ENCODE measurements at places on chromosomes 11 and 22.

DNA sequence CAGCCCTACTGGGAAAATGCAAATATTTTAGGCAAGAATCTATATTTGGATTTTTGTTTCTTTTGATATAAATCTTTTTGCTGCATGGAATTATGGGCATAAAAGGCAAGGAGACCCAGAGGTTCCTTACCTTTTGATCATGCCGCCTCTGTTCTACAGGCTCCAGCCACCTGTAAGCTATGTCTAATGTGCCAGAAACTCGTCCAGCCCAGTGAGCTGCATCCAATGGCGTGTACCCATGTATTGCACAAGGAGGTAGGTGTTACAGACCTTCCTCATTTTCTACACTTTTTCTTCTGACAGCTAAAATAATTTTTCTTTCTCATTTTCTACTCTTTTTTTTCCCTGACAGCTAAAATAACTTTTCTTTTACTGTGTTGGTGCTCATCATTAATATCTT lies 8.2 kb upstream of the BACE1-AS start:
- no peak for DNase-seq

GRCh38 chr11:82043316-82043715 lies 690.3 kb downstream of the FAM181B start:
- no peak for DNase-seq

DNA sequence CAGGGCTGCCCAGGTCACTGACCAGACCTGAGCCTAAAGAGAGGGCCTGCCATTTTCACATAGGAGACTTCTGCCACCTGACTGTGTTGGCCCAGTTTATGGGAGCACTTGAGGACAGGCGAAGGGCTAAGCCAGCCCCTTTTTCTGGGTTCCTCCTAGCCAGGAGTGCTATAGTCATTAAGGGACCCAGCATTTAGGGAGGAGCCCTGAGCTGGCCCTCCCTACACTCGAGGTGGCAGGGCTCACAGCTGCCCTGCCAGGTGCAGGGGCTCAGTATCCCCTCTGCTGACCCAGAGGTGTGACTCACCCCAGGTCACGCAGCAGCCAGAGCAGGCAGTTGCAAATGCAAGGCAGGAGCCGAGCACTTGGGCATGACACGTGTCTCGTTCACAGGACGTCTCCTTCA lies 86.3 kb upstream of the CRYBB3 start:
- no peak for DNase-seq

- DNase-seq: peak; percentile 28
Observed at GRCh38 chr22:23149743-23150238, 4.5 kb downstream of the RAB36 start.

GRCh38 chr11:64056213-64056785 lies 20.6 kb downstream of the FLRT1 start:
- peak; percentile 68 for DNase-seq

- no peak for DNase-seq
Observed at GRCh38 chr22:45885171-45885840, 91.7 kb downstream of the WNT7B start.

- no peak for DNase-seq
Observed at GRCh38 chr11:12430954-12431595, 53.7 kb downstream of the PARVA start.

DNA sequence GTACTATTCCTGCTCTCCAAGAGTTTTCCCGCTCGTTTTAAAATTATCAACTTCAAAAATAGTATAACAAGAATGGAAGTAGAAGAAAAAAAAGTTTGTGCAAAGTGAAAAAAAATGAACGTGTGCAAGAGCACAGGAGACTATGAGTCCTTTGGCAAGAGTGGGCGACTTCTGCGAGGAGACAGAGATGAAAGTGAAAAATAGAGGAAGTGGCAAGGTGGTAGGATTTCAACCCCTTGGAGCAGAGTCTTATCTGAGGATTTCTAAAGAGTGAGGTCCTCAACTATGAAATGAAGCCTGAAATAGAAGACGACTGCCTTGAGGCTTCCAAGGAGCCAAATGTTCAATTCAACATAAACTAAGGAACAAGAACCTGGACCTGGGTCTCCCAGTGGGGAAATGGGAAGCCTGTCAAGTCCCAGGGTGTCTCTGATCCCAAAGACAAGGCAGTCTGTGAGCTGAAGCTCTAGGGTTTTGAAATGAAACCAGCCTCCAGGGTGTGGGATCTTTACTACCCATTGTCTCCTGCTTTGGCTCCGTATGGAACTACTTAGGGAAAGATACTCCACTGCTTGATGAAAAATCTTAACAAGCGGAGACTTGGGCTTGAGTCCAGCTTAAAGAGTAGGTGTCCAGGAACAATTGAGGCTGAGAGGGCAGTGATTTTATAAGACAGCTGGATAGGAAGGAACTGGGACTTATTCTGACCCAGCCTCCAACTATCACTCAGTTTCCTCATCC lies 4.8 kb downstream of the P4HA3 start:
- no peak for DNase-seq

- no peak for DNase-seq
Observed at GRCh38 chr11:132853886-132854285, 678.4 kb downstream of the OPCML start.

DNA sequence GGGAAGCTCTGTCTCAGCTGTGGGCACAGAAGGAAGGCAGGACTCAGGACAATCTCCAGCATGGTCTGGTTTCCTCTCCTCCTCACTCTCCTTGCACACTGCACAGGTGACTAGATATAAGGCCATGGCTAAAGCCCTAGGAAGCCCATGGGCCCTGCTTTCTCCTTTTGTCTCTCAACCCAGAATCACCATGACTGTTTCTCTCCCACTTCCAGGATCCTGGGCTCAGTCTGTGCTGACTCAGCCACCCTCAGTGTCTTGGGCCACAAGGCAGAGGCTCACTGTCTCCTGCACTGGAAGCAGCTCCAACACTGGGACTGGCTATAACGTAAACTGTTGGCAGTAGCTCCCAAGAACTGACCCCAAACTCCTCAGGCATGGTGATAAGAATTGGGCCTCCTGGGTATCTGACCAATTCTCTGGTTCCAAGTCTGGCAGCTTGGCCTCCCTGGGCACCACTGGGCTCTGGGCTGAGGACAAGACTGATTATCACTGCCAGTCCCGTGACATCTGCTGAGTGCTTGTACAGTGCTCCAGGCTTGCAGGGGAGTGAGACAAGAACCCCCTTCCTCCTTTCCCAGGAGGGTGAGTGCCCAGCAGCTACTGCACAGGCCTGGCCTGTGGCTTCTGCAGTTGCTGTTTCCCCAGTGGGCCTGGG lies 104.0 kb upstream of the TOP3B start:
- no peak for DNase-seq

DNA sequence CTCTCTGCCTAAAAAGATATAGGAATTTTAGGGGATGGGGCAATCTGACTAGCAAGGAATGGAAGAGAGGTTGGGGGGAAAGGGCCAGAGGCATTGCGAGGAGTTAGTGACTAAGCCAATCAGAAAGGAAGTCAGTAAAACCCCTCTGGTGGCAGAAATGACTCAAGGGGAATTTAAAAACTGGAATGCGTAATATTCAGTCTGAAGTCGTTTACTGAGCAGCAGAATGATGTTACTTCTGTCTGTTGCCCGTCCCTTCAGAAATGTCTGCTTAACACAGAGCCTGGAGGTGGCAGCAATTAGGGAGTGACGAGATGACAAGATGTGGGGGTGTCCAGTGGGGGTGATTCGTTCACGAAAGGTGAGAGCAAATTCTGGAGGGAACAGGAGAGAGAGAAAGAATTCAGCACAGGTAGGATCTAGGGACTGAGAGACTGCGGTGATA lies 107.7 kb upstream of the CLMP start:
- no peak for DNase-seq

- DNase-seq: no peak
Observed at GRCh38 chr22:22034469-22035132, 52.0 kb upstream of the TOP3B start.

All from muscle of arm (tissue), 14 donors.